Astrocyte of the hippocampus (primary cell): ENCODE measurements at places on chromosomes 4 and X.

GRCh38 chr4:95122001-95122400, 364.2 kb downstream of the BMPR1B start:
- no peak for DNase-seq

DNA sequence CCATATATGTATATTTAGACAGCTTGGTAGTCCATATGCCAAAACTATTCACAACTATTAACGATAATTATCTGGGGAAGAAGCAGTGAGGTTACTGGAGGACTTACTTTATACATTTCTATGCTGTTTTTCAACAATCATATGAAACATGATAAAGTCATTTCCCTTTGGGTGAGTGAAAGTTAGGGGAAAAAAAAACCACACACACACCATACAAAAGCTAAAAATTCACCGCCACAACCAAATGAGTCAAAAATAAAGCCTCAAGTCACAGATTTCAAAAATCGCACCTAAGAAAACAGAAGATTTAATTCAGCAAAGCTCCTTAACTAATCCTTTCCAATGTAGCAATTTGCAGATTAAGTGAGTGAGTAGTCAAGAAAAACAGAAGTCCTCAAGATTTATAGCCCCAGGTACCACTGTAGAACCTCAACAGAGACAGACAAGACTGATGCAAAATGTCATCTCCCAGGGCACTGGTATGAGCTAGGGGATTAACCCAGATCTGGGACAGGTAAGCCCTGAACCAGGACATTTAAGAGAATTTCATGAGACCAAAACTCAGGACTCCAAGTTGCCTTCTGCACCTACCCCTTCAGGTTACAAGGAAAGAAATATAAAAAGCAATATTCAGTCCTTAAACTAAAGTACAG, 35.1 kb downstream of the SYTL4 start:
- DNase-seq, result no peak

- DNase-seq, result no peak
Observed at GRCh38 chr4:70426789-70427188, 29.0 kb downstream of the OPRPN start.

GRCh38 chrX:115058276-115058675, 40.9 kb upstream of the IL13RA2 start:
- DNase-seq, result peak; percentile 54

DNA sequence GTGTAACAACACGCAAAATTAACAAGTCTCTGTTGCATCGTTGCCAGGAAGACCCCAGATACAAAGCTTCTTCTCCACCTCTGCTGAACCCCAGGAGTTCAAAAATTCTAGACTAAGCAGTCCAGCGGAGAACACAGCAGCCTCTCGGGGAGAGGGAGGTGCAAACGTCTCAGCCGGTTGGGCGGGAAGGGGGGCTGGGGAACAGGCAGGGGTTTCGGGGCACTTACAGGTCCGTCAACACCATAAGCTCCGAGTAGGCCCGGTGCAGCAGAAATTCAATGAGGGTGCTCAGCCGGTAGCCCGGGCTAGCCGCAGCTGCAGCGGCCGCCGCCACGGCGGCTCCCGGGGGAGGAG, 394 bp downstream of the MED14 start:
- no peak for DNase-seq

- peak; percentile 53 for DNase-seq
Observed at GRCh38 chrX:151825925-151826485, 86.7 kb upstream of the MAGEA4 start.

DNA sequence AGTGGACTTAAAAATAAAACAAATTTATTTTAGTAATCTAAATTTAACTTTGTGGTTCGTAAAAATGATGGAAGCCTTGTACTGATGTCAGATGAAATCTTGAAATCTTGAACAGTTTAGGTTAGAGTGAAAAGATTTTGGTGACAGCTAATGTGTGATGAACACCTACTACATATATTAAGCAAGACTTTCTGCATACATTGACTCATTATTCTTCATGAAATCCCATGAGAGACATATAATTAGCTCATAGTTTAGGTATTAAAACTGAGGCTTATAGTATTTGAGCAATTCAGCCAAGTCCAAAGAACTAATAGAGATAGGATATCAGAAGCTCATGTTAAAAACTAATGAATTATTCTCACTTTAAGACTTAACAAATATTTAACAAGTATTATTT, 66.9 kb upstream of the PCDH7 start:
- DNase-seq, result no peak

DNA sequence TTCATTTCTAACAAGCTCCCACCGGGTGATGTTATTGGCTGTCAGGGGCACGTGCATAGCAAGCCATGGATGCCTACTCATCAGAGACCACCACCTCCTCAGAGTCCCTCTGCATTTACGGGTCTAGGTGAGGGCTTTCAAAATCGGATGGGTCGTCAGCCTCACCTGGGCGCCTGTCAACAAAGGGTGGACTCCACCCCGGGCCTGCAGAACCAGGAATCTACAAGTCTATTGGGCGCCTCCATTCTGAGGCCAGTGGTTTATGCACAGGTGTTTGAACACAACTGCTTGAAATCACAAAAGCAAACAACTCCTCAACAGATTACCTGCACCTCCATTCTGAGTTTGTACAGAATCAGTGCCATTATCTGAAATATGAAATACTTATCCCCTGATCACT, 318.9 kb downstream of the PTTG2 start:
- DNase-seq, result no peak

- DNase-seq, result peak; percentile 84
Observed at GRCh38 chrX:107718156-107718621, 57.4 kb downstream of the TSC22D3 start.

DNA sequence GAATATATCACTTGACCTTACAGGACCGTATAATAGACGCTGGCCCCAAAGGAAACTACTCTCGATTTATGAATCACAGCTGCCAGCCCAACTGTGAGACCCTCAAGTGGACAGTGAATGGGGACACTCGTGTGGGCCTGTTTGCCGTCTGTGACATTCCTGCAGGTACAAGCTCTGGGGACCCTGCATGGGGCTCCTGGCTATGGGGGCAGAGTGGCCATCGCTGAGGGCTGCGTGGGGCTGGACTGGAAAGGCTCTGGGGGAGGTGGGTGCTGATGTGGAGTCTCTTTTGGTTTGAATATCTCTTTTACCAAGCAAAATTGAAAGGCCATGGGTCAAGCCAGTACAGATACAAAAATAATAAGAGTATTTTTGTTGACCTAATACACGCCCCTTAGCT, 33.9 kb downstream of the NELFA start:
- DNase-seq, result no peak

- peak; percentile 74 for DNase-seq
Observed at GRCh38 chrX:155263854-155264628, at the start of gene RAB39B. Gene RAB39B (minus strand): TSS chrX:155264491. CDS start chrX:155264288, 203 bp downstream.

- DNase-seq, result no peak
Observed at GRCh38 chr4:173526724-173527102, 3.3 kb downstream of the HAND2 start.

GRCh38 chr4:15907430-15907829, 31.1 kb downstream of the FGFBP1 start:
- no peak for DNase-seq

DNA sequence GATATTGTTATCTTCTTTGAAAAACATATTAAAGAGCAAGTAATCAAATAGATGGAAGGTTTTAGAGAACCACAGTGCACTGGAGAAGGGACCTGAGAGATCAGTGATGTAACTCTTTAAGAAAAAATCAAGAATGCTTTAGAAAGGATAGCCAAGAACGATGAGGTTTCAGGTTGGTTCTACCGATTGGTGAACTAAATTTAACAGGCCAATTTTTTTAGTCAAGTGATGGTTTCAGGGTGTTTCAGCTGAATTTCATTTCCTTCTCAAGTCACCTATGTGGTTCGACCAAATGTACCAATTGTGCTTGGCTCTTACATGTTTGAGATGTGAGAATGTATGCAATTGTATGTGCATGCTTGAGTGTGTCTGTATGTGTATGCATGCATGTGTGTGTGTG, 26.5 kb downstream of the HS3ST1 start:
- DNase-seq, result no peak

- no peak for DNase-seq
Observed at GRCh38 chr4:149160370-149160769, 655.3 kb downstream of the IQCM start.

DNA sequence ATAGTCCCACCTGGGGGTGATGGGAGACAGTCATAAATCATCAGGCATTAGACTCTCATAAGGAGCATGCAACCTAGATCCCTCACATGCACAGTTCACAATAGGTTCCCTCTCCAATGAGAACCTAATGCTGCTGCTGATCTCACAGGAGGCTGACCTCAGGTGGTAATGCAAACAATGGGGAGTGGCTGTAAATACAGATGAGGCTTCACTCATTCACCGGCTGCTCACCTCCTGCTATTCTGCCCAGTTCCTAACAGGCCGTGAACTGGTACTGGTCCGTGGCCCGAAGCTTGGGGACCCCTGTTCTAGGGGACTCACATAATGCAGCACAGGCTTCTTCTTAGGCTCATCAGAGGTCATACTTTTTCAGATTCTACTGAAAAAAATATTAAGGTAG, 625.9 kb upstream of the AGA start:
- no peak for DNase-seq

GRCh38 chr4:118279328-118279727, 73.5 kb downstream of the PRSS12 start:
- peak; percentile 16 for DNase-seq

DNA sequence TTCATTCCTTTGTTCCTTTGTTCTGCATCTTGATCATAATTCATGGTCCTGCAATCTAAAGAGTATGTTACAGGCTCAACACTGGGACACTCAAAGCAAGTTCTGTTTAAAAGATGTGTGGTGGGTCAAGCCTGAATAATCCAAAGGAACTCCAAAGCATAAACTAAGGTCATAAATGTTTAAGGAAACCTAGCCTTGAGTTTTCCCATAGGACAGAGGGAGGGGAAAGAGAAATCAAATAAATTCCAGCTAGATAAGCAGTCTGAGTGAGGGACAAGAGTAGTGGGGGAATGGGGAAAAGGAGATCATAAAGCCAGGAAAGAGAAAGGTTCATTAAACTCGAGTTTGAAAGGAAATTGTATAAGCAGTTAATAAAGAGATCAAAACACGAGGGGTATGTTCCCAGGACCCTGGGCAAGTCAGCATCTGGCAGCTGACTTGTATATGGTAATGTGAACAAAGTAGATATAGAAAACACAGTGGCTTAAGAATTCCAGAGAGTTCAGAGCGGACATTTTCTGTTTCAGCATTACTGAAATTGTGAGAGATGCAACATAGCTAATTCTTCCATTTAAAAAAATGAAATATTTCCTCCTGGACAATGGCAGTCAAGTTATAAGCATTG, 125.8 kb upstream of the EDNRA start:
- DNase-seq, result no peak

DNA sequence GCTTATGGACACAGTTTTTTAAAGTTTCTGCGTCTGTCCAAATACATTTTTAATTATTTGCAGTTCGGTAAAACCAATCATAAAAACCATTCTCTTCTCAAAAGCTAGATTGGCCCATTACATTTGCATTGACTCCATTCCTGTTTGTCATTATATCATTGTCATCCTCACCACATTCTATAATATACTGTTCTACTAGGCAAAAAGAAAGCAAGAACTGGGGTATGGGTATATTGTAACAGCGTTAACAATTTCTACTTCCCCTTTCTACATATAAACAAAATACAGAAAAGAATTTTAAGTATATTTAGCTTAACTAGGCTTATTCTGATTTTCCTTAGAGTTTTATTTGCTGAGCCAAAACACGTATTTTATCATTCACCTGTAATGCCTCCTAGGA, 91.8 kb downstream of the RAP1GDS1 start:
- DNase-seq, result no peak

GRCh38 chr4:185318679-185319078, 77.0 kb downstream of the LRP2BP start:
- DNase-seq, result no peak

GRCh38 chr4:56908206-56909085, 746 bp downstream of the REST start:
- DNase-seq, result peak; percentile 89

GRCh38 chr4:56613101-56613862, 67.8 kb downstream of the HOPX start:
- peak; percentile 92 for DNase-seq

DNA sequence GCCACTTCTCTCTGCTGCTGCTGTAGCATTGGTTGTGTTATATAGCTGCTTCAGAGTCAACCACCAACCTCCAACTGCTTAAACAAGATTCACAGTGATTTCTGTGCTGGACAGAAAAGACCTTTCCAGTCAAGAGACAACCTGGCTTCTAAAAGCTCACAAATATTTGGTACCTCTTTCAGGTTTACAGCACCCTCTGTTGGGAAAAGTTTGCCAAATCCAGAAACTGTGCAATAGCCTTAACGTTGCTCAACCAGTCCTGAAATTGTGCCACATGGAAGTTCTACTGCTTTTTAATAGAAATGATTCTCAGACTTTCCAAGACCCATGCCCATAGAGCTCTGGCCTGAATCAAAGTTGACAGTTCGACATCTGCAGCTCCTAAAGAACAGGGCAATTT, 842.1 kb upstream of the HTR2C start:
- peak; percentile 54 for DNase-seq

DNA sequence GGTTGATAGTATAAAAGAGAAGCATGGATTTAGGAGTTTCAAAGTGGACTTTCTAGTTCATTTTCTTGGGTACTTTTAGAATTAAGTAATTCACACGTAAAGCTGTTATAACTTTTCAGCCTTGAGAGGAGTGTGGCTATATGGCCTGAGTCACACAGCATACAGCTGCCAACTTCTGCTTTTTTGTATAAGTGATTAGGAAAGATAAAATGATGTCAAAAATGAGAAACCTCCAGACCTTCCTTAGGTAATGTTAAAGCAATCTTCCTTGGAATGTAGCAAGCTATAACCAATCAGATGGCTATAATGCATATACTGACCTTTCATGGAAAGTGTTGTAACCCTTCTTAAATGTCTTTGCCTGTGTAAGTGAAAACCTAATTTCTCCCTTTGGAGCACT, 39.2 kb downstream of the RAB40AL start:
- peak; percentile 10 for DNase-seq

- no peak for DNase-seq
Observed at GRCh38 chr4:83392562-83392961, 57.9 kb upstream of the HPSE start.
